ENCODE measurements at places on chromosomes 2 and 18.
A peak's percentile ranks its signal among the peaks of the same experiment; 100 is the strongest.

DNA sequence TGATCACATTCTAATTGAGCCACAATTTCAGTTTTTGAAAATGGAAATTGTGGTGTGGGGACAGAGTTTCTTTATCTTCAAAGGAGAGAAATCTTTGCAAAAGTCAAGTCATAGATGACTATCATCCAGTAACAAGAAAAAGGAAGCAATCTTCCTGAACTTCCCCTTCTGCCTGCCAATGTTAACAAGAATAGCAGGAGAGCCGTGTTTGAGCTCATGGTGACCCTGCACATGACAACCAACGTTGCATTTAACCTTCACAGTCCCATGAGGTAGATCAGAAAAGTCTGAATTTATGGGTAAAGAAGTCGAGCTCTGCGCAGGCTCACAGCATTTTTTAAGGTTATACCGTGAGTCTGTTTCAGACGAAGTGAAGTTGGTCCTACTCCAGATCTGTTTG, 454.9 kb downstream of the LPIN1 start:
- DNase-seq = no peak

- no peak for DNase-seq
These were observed 82.5 kb upstream of the OTX1 start for GRCh38 chr2:62968168-62968567.

GRCh38 chr18:13235421-13235831, 16.9 kb downstream of the LDLRAD4 start:
- no peak for DNase-seq

GRCh38 chr2:128442053-128442751, 123.5 kb upstream of the HS6ST1 start:
- DNase-seq = peak; percentile 57

GRCh38 chr2:104050656-104051242, 803.2 kb upstream of the POU3F3 start:
- DNase-seq = no peak

- DNase-seq = no peak
These were observed 272.1 kb upstream of the DOK6 start for GRCh38 chr18:69128566-69128965.

DNA sequence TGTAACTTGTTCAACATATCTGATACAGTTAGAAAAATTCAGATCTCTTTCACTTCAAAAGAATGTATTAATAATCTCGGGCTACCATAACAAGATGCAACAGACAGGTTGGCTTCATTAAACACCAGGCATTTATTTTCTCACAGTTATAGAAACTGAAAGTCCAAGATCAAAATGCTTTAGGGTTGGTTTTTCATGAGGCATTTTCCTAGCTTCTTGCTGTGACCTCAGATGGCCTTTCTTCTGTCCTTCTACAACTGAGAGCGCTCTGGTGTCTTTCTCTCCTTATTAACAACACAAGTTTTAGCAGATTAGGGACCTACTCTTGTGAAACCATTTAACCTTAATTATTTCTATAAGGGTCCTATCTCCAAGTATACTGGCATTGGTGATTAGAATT, 452.5 kb downstream of the ZNF804A start:
- no peak for DNase-seq

DNA sequence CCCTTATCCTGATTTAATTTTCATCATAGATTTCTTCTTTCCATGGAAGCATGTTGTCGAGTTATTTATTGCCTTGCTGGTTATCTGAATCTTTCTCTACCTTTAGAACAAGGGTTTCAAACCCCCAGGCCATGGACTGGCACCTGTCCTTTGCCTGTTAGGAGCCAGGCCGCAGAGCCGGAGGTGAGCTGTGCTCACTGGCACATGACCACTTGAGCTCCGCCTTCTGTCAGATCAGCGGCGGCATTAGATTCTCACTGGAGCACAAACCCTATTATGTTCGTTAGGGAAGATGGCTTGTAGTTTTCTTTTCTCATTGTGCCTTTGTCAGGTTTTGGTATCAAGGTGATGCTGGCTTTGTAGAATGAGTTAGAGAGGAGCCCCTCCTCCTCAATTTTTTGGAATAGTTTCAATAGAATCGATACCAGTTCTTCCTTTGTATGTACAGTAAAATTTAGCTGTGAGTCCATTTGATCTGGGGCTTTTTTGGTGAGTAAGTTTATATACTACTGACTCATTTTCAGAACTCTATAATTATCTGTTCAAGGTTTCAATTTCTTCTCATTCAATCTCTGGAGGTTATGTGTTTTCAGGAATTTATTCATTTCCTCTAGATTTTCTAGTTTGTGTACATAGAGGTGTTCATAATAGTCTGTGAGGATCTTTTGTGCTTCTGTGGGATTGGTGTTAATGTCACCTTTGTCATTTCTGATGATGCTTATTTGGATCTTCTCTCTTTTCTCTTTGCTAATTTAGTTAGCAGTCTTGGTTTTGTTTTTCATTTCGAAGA, 668.0 kb upstream of the FAM98A start:
- DNase-seq = no peak

- no peak for DNase-seq
These were observed 231.3 kb downstream of the HDAC4 start for GRCh38 chr2:239169311-239170048.

DNA sequence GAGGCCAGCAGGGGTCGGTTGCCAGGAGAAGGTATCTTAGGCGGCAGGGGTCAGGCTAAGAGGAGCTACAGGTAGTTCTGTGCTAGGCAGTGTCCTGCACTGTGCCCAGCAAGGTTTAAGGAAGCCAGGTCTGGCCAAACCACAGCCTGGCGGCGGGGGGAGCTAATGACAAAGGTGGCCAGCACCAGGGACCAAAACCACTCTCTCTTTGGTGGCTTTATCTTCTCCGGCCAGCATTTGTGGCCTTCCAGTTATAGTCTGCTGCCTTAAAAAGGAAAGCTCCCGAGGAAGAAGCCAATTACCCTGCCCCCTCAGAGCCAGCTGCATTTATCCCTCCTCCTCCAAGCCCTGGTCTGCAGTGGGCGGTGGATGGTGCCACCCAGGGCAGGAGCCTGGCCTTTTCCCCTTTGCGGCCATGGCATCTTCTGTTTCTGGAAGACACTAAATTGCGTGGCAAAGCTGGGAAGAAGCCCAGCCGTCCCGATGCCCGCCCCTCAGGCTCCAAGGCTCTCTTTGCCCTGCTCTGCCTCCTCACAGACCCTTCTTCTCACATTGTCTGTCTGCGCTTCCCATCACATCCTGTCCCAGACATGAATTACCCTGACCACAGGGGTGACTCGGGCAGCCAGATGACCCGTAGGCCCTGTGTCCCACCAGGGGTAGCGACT, 94.6 kb downstream of the EN1 start:
- no peak for DNase-seq
